ENCODE measurements at places on chromosomes 7 and 10.

- no peak for DNase-seq
These were observed 235.7 kb upstream of the CCDC6 start for GRCh38 chr10:60141896-60142559.

DNA sequence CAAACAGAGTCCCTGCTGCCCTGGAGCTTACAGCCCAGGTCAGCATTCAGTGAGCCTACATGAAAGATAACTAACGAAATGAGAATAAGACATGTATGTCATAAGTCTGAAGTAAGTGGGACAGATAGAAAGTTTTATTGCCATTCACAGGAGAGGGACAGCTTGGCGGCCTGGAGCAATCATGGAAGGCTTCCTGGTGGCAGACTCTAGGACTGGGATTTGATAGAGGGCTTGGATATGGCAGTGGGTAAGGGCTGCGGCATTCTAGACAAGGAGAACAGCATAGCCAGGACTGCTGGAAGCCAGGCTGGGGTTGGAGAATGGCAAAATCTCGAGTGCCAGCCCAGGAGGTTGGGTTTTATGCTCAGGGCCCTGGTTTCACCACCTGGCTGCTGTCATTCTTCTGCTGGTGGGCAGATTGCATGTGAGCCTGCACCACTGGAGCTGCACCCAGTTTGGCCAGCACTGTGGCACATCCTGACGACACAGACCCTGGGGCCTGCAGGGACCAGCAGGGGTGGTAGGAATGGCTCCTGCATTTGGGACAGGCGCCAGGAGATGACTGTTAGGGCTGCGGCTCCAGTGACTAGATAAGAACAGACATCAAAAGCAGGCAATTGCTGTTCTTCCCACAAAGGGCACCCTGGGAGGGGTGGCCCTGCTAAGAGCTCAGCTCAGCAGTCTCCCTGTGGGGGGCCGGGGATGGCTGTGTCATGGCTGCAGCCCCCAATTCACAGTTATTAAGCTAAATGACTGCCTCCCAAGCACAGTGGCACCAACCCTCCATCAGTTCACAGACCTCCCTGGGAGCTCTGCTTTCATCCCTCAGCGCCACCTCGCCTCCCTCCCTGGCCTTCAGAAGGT is 161.1 kb downstream of the RPS24 start:
- DNase-seq = no peak

GRCh38 chr7:68324621-68325020 is 1273.7 kb upstream of the AUTS2 start:
- DNase-seq = no peak

- no peak for DNase-seq
These were observed 21.9 kb downstream of the GRID1 start for GRCh38 chr10:86344714-86345161.

DNA sequence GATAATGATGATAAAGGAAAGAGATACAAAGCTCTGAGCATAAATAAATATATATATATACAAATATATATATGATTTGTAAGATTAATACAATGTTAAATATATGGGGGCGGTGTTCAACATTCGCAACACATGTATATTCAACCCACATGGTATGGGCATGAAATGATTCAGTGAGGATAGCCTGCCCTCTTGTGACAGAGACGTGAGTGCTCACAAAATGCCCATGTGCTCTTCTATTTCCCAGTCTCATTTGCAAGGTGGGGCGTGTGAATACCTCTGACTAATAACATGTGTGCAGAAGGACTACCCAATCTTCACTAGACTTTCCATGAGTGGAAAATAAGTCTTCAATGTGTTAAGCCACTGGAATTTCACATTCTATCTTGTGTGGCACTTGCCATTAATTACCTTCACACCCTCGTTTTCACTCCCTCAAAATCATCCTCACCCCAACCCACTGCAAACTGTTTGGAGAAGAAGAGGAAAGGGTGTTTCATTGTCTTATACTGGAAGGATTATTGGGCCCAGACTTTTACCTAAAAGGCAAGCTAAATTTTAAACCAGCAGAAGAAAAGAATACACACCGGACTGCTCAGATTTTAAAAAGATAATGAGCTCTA is 26.9 kb downstream of the ASAH2 start:
- DNase-seq = peak; percentile 2

DNA sequence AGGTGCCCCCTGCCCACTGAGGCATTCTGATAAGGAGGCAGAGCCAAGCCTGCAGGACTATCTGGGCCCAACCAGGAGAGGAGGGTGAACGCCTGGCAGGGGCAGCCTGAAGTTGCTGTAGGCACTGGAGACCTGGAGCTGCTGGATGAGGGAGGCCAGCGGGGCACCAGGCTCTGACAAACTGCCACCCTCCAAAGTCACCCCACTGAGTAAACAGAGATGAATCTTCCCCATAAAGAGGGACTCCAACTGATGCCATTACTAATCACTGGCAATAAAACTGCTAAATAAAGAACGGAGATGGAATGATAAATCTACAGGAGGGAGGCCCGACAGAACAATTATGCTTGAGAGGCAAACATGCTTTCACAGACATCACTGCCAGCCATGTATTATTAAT is 44.2 kb downstream of the DRGX start:
- DNase-seq = no peak

DNA sequence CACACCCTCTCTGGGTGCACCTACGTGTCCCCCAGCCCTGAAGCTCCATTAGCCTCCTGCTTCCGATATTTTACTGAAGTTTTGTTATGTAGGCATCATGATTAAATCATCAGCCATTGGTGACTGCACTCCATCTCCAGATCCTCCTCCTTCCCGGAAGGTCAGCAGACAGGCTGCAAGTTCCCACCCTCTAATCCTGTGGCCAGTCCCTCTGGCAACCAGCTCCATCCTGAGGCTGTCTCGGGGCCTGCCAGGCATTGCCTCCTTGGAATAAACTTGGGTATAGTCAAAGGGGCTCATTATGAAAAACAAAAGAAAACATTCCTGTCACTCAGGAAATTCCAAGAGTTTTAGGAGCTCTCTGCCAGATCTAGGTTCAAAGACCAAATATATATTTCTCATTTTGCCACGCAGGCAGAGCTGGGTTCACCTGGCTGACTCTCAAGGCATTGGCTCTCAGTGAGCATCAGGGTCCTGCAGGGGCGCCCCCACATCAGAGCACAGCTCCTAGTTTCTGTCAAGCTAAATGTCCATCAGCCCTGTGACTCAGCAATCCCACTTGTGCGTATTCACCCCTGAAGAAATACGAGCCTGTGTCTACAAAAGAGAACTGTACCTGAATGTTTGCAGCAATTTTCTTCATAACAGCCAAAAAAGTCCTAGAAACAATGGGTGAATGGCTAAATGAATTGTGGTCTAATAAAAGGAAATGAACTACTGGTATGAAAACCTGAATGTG is 27.4 kb upstream of the TMEM72 start:
- no peak for DNase-seq

DNA sequence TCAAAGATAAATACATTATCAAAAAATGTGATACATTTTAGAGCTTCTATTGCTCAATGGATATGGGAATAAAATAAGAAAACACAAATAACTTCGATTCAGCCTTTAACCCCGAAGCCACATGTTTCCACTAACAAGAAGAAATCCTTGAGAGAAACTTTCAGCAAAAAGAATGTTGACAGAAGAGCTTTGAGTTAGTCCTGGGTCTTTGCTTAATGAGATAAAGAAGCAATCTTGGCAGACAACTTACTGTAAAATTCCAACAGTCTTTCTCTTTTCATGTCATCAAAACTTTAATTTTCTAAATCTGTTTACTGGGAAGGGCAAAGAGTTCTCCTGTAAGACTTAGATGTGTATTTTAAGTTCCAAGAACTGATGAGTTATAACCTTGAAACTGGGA is 810.2 kb downstream of the CNTNAP2 start:
- no peak for DNase-seq

DNA sequence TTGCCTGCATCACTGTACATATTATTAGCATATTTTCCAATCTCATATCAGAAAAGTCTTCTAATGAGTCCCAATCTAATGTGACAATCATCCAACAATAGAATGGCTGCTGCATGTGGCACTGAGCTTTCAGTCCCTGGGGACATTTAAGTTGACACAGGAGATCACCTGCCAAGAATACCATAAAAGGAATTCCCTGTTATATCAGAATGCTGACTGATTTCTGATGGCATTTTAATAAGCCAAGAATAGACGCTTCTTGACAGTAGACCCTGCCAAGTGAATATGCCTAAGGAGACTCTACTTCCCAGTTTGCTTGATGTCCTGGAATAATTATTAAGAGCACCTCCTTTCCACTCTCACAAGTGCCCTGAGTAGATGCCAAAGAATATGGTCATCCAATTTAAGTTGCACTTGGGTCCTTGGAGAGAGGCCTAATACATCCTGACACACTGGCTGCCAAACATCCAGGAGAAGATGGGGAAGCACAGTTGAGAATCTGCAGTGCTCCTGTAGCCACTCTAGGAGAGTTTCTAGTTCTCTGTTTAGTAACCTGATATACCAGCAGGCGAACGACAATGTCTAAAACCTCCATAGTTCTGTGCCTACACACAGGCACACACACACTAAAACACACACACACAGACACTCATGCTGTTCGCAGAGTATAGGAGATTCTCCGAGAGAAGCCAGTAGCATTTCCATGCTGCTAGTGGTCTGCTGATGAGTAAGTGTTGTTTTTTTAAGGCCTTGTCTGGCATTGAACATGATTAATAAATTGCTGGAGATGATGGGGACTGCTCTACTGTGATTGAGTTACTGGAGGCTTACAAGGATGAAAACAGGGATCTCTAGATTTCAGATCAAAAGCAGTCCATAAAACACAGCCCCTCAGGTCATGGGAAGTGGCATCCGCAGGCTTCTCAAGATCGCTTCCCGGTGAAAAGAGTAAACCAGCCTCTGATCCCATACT is 369.6 kb downstream of the KCNMA1 start:
- DNase-seq = no peak

DNA sequence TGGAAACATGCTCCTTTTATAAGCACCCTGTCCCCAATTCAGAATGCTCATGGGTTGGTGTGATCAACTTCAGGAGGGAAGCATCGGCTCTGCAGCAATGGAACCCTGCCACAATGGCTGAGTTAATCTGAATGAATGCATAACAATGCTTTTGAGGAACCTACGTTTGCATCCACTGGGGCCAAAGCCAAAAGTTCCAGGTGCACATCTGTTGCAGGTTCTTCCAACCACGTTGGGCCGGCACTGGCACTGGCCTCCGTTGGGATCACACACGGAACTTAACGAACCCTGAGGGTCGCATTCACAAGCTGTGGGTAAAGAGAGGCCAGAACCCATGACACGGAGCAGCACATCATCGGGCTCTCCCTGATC is 43.4 kb downstream of the LAMB1 start:
- DNase-seq = no peak

GRCh38 chr10:127534496-127534895 is 14.6 kb upstream of the NPS start:
- no peak for DNase-seq

GRCh38 chr10:102449321-102450123 is 1.8 kb downstream of the C10orf95 start:
- DNase-seq = peak; percentile 42

- no peak for DNase-seq
These were observed 87.5 kb downstream of the FRMD4A start for GRCh38 chr10:14243221-14243620.

- DNase-seq = no peak
These were observed 31.9 kb downstream of the MICU1 start for GRCh38 chr10:72593963-72594362.

DNA sequence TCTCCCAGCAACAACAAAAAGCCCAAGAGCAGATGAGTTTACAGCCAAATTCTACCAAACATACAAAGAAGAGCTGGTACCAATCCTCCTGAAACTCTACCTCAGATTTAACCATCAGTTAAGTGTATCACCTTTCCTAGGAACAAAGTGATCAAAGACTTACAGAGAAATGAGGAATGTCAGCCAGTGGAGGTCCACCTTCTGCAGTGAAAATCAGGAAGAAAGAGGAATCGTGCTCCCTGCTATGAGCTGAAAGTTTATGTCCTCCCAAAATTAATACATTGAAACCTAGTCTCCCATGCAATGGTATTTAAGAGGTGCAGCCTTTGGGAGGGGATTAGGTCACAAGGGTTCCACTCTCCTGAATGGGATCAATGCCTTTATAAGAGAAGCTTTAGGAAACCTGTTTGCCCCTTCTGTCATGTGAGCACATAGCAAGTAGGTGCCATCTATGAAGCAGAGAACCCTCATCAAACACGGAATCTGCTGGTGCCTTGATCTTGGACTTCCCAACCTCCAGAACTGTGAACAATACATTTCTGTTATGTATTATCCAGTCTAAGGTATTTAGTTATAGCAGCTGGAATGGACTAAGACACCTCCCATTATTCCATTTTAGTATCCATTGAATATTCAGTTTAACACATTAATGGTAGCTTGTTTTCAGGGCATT is 139.0 kb upstream of the FZD8 start:
- no peak for DNase-seq

- no peak for DNase-seq
These were observed 697.6 kb upstream of the GALNT17 start for GRCh38 chr7:70434376-70434775.

DNA sequence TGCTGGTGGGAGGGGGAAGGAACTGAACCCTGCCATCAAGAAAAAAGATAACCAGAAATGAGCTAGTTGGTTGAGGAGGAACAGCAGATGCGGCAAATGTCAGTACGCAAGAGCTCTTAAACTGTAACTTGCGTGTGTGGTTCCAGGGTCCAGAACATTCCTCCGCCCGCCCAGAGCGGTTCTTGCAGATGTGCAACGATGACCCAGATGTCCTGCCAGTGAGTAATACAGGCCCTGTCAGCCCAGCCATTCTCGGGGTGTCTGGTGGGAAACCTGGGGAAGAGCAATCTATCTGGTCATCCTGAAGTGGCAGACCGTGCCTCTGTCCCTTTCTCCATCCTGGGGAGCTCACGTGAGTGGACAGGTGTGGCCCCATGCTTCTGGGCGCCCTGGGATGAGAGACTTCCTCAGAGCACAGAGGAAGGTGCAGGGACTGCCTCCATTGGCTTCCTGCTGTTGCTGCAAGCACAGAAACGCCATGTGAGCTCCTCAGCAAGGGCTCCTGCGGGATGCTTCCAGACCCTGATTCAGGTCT is 50.5 kb upstream of the ZMIZ2 start:
- no peak for DNase-seq

DNA sequence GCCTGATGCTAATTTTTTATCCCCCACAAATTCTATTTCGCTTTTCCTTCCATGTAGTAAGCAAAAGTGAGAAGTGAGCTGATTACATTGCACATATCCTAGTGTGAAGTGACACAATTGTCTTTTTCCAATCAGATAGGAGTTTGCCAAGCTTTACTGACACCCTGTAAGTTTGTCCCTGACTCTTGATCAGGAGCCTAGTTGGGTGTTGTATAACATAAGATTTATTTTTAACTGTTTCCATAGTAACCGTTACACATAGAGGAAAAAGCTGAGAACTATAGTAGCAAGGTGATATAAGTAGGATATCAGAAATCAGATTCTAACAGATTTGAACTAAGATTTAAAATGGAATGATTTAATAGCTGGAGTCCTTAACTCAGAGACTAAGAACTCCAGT is 31.2 kb downstream of the EXOC4 start:
- DNase-seq = no peak

DNA sequence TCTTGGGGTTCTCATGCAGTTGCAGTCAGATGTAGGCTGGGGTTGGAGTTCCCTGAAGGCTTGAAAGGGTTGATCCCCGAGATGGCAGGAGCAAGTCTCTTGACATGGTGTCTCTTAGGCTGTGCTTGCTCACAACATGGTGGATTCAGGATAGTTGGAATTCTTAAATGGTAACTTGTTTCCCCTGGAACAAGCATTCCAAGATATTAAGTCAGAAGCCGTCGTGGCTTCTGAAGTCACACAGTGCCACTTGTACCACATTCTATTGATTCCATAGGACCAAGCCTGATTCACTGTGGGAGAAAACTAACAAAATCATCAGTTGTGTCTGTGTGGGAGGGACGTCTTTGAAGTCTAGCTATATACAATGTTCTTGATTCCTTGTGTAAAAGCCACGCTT is 3.5 kb upstream of the SLC35B4 start:
- DNase-seq = no peak
